Upper lobe of right lung (tissue), 1 donor: ENCODE measurements at places on chromosomes 2 and 18. TPM values are rescaled to one million over a fixed set of nuclear protein-coding genes. Genes with fewer than 3 reads are reported as not detected.

The TTC39C gene
- 14.8 TPM for total RNA-seq

DNA sequence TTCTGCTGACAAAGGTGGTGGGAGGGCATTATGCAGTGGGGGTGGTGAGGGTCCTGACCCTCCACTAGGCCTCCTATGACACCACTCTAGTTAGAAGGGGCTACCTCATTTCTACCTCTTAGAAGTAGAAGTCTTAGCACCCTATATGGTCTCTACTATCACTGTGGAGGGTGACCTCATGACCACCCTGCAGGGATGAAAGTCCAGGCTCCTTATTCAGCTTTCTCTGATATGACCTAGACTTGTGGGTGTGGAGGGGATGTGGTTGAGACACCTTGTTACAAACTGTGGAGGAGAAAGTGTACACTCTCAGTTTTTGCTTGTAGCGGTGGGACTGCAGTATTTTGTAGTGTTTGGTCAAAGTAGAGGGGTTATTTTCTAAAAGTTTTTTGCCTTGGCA lies 18.6 kb downstream of the TMEM182 start:
- DNase-seq: no peak

DNA sequence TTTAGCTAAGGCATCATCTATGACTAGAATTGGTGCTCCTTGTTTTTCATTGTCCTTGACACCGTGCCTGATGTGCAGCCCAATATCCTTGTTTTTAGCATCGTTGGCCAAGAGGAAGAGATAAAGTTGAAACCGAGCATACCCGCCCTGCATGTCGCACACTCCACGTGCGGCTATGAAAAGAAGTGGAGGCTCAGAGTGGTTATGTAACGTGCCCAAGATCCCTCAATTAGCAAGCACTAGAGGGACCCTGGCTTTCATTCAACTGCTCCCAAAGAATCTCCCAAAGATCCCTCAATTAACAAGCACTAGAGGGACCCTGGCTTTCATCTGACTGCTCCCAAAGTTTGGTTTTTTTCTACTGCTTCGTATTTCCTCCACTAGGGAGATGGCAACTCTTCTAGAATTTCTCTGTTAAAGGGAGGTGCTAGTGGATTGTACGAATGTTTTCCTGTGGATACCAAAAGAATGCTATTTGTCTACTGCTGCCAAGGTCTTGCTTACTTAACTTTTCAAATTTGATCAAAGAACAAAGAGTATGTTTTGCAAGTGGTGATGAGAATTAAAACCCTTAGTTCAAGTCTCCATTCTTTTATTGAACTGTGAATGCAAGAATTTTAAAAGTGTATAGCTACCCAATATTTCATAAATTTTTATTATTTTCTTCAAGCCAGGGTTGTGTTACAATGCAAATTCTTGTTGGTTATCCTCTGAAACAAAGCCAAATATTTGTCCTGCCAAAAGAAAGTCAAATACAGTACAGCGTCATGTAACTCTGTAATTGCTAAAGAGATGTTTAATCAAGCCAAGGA lies 92.1 kb downstream of the AOX1 start:
- no peak for DNase-seq

The HOXD11 gene
- not detected for total RNA-seq

- no peak for DNase-seq
Measured at GRCh38 chr18:58593938-58594337, 35.0 kb downstream of the ALPK2 start.

DNA sequence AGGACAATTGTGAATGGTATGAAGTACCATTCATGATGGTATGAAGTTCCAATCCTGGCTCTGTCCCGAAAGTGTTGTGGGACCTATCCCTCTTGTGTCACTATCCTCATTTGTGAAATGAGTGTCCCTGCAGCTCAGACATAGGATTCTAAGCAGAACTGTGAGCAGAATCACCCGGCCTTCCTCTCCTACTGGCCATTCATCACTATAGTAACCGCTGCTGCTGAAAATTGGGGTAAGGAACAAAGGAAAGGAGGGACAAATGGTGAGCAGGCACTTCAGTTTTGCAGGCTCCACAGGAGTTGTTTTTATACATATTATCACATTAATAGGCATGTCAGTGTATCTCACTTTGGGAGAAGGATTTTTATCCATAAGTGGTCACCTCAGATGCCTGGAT lies 27.4 kb downstream of the SMYD1 start:
- no peak for DNase-seq

DNA sequence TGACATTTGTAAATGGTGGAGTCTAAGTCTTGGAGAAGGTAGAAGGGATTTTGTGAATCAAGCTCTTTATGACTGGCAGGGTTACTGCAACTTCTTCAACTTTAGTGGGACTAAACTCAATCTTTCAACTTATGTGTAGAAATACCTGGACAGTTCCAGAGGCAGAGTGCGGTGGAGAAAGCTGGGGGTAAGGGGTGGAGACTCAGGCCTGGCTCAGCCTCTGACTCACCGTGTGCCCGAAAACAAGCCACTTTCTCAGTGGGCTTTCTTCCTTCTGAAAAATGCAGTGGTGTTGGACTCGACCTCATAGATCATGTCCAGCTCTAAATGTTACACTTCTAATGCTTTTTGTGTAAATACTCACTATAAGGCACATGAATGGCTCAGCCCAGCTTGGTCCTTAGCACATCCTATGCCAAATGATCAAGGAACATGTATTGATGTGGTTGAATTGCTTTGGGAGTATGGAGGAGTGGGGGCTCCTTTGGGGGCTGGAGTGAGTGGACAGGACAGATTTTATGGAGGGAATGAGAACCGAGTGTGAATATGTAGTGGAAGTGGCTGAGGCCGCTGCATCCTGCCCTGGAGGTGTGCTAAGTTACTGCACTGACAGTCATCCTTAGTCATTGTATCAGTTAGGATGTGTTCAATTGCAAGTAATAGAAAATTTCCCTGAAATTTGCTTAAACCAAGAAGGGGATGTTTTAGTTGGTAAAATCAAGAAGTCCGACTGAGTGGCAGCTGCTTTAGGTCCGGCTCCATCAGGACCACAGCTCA lies 32.2 kb upstream of the IGFBP5 start:
- DNase-seq: no peak

DNA sequence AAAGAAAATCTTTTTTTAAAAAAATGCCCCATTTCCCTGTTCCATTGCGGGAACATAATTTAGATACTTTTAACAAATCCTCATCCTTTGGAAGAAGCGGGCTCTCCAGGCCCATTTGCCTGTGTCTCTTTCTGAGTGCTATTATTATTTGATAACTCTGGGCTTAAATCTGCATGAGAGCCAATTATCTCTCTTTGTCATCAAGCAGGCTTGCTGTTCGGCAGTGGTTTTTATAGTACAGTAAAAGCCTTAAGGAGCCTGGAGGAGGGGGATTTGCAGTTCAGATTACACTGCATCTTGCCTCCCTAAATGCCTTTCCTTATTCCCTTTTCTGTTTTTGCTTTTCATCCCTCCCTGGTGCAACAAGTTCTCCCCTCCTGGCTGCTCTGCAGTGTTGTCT lies 50.6 kb downstream of the CELF4 start:
- DNase-seq: no peak

GRCh38 chr18:53426666-53427184 lies 797.7 kb downstream of the MBD2 start:
- no peak for DNase-seq

GRCh38 chr18:73245345-73245744 lies 377.6 kb upstream of the NETO1 start:
- no peak for DNase-seq

DNA sequence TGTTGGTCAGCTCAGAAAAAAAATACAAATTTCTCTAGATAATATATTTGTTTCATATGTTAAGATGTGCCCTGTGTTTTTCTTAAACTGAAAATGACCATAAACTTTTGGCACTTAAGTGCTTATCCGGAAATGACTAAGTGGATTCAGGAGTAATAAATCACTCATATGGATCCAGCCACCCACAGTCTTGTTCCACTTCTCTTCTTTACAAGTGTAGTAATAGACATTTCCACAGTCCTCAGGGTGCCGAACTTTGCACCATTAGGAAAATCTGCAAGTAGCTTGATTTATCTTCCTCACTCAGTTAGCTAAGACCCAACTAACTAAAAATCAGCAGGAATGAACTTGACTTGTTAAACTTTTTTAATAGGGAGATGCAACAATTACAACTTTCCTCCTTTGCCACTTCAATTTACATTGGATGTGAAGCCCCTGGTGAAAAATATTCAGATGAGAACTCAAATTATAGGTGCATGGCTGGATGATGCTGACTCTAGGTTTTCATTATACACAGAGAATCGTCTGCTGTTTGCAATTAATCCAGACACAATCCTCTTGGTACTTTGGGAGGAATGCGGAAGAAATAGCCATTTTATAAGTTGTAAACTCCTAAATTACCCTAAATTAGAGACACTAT lies 322.5 kb downstream of the ARHGAP15 start:
- DNase-seq: no peak

The LHCGR gene
- total RNA-seq: not detected

The FAM136A gene
- 21.7 TPM for total RNA-seq

DNA sequence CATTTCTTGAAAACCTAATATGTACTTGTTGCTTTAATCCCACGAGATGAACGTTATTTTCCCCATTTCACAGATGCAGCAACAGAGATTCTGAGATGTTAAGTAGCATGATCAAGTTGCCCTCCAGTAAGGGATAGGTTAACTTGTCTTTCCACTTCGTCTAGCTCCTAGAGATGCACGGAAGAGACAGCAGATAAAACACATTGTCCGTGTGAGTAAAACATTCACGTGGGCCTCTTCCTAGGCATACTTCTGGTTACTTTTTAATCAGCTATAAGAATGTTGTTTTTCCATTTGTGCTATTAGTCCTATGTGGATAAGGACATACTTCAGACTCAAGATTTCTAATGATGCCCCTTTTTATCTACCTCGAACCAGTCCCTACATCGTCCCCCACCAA lies 1.2 kb upstream of the ARHGAP28 start:
- no peak for DNase-seq

DNA sequence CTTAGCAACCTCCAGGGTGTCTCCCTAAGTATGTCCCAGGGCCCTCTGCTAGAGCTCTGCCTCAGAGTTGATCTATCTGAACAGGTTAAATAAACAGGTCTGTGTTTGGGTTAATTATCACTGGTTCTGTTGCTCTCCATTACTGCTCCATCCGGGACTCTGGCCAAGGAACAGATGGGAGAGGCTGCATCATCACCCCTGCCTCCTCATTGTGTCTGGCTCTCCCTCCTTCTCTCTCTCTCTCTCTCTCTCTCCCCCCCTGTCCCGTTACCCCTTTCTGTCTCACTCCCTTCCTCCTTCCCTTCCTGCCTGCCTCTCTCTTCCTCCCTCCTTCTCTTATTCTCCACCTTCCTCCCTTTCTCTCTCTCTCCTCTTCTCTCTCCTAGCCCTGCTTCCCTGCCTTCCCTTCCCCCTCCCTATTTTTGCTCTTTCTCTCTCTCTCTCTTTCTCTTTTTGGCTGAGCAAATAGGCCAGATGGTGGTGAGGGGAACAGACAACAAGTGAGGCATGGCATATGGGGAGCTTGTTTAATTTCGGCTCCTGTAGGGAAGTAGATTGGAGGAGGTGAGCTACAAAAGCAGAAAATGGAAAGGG lies 62.1 kb downstream of the SETBP1 start:
- DNase-seq: no peak

The CYP26B1 gene
- 3.8 TPM for total RNA-seq

DNA sequence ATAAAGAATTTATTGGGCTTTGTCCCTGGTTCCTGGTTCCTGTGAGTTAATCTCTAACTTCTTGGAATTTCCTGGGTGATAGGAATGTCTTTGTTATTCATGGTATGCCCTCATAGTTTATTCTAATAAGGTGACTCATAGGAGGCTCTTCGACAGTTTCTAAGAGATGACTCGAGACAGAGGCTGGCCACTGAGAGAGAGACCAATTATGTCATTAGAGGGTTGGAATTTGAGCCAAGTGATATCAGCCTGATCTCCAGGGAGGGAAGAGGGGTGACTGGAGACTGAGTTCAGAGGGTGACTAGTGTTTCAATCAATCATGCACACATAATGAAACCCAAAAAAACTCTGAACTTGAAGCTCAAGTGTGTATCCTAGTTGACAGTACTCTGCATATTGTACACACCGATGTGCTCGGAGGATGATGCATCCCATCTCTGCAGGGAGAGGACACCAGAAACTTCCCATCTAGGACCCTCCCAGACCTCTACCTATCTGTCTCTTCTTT lies 185.7 kb downstream of the MTCL1 start:
- DNase-seq: no peak

DNA sequence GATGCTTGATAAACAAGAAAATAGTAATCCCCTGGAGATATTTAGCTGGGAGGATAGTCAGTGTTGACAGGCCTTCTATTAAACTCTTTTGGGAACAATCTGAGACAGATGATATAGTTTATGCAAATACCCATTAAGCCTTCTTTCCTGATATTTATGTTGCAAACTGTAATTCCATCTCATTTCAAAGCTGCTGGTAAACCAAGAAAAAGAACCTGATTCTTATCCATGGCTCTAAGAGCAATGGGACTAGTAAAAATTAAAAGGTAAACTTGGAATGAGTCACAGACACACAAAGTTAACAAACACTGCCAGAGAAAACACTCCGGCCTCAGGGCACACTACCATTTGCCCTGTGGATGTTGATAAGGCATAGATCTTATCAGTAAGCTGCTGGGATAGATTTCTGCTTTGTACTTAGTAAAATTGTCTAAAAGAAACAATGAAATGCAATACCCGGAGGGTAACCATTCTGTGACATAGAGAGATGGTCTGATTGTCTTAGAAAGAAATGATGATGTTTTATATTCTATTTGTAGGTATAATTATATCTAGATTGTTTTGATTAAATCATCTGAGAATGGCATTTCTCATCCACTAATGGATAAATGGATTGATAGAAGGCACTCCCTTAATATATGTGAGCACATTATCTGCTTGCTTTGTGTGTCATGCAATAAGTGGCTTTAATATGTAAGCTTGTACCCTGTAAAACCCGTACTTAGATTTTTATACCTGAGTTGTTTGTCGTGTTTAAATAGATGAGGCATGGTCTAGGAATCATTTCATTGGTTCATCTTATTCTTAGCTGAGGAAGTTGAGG lies 13.2 kb downstream of the GALR1 start:
- no peak for DNase-seq

GRCh38 chr2:126656431-126657147 lies 631 bp downstream of the GYPC start:
- DNase-seq: peak; percentile 74

- no peak for DNase-seq
Measured at GRCh38 chr18:10040287-10041011, 126.6 kb downstream of the VAPA start.

DNA sequence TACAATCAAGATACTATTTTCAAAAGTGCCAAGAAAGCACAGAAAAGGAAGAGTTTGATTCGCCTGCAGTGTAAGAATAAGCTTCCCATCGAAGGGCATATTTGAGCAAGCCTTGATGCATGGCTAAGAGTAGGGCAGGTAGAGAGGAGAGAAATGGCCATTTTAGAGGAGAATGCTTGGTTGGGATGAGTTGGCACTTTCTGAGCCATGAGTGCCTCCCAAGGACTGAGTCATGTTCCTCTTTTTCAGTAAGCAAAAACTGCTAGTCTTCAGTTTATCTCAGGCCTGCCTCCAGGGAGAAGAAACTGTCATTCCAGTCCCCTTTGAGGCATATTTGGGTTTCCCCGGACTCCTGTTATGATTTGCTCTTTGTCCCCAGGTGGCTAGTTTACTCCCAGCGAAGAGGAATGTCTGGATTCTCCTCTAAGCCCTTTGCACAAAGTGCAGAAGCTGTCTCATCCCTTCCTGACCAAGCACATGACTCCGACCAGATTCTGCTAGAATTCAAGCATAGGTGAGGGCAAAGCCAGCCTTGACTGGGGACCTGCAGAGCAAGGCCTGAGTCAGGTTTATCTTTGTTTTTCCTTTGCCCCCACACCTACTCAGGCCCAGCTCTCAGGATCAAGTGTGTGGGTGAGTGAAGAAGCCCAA lies 115.2 kb downstream of the TTC32 start:
- no peak for DNase-seq
